Fibroblast of skin of abdomen (primary cell): ENCODE measurements at places on chromosomes 7 and 10.
A peak's percentile ranks its signal among the peaks of the same experiment; 100 is the strongest.

- peak; percentile 39 for DNase-seq
Measured at GRCh38 chr7:71636329-71636728, 504.4 kb downstream of the GALNT17 start.

DNA sequence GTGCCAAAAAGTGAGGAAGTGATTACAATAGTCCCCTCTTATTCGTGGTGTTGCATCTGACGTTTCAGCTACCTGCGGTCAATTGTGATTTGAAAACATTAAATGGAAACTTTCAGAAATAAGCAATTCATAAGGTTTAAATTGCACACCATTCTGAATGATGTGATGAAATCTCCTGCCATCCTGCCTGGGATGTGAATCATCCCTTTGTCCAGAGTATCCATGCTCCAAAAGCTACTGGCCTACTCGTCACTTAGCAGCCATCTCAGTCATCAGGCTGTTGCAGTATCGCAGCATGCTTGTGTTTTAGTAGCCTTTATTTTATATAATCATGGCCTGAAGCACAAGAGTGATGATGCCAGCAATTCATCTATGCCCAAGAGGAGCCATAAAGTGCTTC is 97.7 kb upstream of the CDCA7L start:
- DNase-seq, result no peak

GRCh38 chr10:68668231-68668630 is 52.8 kb upstream of the CCAR1 start:
- no peak for DNase-seq

DNA sequence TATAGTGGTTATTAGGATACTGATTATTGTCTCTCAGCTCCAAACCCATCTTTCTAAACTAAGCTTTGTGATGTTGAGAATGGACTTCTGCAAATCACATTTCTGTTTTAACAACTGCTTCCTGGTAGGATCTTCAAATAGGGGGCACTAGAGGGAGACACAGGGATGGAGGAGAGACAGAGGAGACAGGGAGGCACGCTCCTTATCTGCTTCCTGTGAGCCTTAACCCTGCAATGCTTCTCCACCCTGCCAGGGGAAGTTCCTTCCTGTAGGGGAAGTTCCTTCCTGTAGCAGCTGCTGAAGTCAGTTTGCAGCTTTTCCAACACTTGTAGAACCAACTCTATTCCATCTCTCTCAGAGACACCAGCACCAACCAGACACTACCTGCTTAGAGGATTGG is 847.2 kb downstream of the CCSER2 start:
- DNase-seq, result no peak

DNA sequence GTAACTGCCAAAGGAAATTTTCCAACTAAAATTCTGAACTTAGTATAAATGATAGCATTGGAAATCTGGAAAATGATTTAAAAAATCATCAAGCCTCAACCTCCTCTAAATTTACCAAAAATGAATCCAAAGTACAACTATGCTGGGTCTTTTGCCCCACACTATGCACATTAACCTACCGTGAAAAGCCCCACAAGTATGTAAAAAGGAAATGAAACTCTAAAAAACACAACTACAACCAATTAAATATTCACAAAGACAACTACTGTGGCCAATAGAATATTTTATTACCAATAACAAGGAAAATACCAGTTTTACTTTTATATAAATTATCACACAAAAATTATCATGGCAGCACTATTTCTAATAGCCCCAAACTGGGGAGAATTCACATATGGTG is 19.3 kb downstream of the EIF3A start:
- no peak for DNase-seq
